Glutamatergic neuron (in vitro differentiated cells): ENCODE measurements at places on chromosomes 7 and 10. TPM values are rescaled to one million over a fixed set of nuclear protein-coding genes. Genes with fewer than 3 reads are reported as not detected.

- DNase-seq, result no peak
Measured at GRCh38 chr10:3702569-3702968, 82.4 kb downstream of the KLF6 start.

DNA sequence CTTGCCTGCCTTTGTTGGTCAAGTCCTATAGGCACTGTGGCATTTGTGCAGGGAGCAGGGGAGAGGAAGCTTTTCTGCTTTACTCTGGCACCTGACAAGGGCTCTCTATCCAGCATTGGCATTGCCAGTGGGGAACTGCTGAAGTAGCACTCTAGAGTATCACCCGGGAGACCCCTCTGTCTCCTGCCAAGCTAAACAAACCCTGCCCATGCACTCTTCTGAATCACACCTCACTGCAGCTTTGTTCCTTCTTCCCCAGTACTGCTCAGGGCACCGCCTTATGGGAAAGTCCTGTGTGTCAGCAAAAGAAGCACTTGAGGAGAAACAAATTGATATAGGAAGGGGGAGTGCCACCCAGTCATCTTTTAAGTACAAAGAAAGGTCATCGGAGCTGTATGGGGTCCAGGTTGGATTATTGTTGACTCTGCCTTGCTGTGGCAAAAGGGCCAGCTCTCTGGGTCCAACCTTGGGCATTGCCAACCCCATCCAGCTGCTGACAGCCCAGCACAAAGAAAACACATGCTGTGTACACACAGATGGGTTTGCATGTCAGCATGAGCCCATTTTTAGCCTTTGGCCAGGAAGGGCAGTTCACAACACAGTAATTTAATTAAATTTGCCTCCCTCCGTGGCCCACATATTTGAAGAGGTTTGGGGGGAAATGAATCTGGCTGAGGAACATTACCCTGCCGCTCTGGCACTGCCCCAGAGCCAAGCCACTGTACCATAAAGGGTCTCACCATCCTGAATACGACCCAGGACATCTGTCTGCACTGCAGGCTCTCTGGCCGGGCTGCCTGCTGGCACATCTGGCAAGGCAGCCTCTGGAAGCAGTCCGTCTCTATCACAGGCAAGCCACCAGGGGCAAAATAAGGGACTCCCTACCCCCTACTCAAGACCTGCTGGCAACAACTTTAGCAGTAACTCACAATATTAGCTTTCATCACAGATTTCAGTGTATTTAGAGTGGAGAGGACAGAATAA lies 13.1 kb downstream of the LRRC4 start:
- DNase-seq, result no peak

DNA sequence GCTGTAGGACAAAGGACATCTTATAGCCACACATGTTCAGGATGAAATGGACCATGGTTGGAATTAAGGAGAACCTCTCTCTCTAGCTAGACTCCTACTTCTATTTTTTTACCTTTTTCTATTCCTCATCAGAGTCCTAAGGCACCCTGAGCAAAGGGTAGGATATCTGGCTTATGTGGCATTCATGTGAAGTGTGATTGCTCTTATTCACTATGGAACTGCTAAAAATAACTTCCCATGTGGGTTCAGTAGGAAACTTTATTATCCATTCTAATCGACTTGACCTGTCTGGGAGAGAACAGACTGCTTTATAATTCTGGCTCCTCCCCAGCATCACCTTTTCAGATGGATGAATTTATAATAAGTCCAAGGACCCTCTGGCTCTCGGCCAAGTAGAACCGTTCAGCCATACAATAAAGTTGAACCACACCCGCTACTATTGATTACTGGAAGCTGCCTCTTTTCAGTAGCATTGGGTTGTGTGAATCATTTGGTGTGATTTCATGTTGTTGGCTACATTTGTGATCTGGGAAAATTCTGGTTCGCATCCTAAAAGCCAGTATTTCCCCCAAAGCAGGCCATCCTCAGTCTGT lies 117.5 kb downstream of the NRF1 start:
- DNase-seq, result no peak

Gene BLNK
- total RNA-seq, result not detected

Gene PDE6C
- not detected for total RNA-seq

Gene LLCFC1
- not detected for total RNA-seq

Gene AQP1
- total RNA-seq, result not detected

Gene PRDX3
- total RNA-seq, result 103 TPM
